ENCODE measurements at places on chromosomes 4 and X. TPM values are rescaled to one million over a fixed set of nuclear protein-coding genes. Genes with fewer than 3 reads are reported as not detected.

The GABRG1 gene
- total RNA-seq, result 0.24 TPM

The BTK gene
- 6.9 TPM for total RNA-seq

The SSX4 gene
- total RNA-seq, result 3.8 TPM

The CYLC1 gene
- total RNA-seq, result 5.3 TPM

The CPZ gene
- 10.2 TPM for total RNA-seq

DNA sequence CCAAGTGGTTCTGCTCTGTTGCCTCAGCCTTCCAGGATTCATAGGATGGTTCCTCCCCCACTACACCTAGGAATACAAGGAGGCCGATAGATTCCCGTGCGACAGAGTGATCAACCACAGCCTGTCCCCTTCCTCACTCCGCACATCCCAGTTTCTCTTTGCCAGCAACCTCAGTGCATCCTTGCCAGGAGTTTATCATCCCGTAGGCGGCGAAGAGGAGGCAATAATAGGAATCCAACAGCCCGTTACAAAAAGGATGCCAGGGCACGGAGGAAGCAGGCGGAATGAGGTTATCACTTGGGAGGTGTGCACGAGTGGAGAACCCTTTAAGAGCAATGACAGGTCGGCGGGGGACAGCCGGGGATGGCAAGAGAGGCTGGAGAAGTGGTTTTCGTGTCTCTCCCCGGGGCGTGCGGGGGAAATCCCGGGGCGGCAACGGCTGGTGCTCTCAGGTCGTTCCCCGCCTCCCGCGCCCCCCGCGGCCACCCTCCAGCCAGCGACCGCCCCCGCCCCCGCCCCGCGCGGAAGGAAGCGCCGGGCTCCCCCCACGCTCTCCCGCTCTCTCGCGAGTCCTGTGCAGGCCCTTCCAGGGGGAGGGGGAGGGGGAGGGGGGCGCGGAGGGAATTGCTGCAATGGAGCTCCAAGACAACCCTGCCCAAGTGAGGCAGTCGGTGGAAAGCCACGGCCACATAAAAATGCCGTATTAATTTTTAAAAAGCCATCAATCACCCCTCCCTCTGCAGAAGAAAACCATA is 1.6 kb downstream of the PPP3CA start:
- no peaks in the 10 kb centered on the region for H3K27me3 ChIP-seq
- H3K27ac ChIP-seq, result peak overlapping the region; percentile 86
- DNase-seq, result peak; percentile 67

- H3K36me3 ChIP-seq, result no peaks in the 10 kb centered on the region
- no peak for DNase-seq
- no peak overlapping the region for H3K4me3 ChIP-seq
These were observed 237.1 kb upstream of the NUDT6 start for GRCh38 chr4:123159479-123159878.

GRCh38 chr4:99841129-99841528 is 24.5 kb downstream of the DAPP1 start:
- no peak for DNase-seq
- no peak overlapping the region for H3K27ac ChIP-seq
- no peaks in the 10 kb centered on the region for H3K36me3 ChIP-seq
- H3K27me3 ChIP-seq, result no peaks in the 10 kb centered on the region

DNA sequence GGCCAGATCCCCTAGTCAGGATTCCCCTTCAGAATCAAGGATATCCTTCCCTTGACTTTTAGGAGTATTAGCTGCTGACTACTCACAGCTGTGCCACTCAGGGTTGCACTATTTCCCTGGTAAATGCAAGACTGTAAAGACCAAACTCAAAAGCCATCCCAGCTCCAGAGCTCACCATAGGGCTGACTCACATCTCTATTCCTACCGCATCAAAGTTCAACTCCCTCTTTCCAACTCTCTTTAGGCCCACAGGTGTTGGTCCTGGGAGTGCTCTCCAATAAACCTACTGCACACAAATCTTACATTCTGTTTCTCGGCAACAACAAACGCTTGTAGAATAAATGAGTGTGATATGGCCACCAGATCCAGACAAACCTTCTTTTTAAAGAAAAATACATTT is 109.6 kb downstream of the PPP3CA start:
- H3K36me3 ChIP-seq, result no peaks in the 10 kb centered on the region
- no peak overlapping the region for H3K4me3 ChIP-seq
- DNase-seq, result no peak
- no peaks in the 10 kb centered on the region for H3K4me1 ChIP-seq
- H3K27me3 ChIP-seq, result no peaks in the 10 kb centered on the region

GRCh38 chr4:69120870-69121269 is 24.6 kb downstream of the UGT2B7 start:
- H3K27ac ChIP-seq, result no peak overlapping the region
- H3K36me3 ChIP-seq, result no peaks in the 10 kb centered on the region
- H3K4me3 ChIP-seq, result no peak overlapping the region
- H3K4me1 ChIP-seq, result no peaks in the 10 kb centered on the region
- no peaks in the 10 kb centered on the region for H3K27me3 ChIP-seq
- DNase-seq, result no peak

DNA sequence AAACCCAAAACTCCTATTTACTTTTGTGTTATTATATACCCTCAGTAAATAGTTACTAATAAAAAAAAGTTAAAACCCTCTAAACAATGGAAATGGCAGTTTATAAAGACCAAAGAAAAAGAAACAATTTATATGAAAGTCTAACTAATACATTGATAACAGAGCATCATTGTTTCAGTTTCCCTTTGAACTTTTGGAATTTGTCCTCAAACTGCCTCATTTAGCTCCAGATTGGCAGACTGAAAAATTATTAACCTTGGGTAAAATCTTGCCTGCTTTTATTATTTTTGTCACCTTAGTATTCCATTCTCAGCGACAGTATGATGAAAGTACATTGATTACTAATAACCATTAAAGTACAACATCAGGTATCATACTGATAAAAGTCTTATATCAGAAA is 124.0 kb downstream of the PDE5A start:
- H3K4me1 ChIP-seq, result no peaks in the 10 kb centered on the region
- no peak overlapping the region for H3K27ac ChIP-seq
- H3K27me3 ChIP-seq, result no peaks in the 10 kb centered on the region
- no peaks in the 10 kb centered on the region for H3K36me3 ChIP-seq

- no peak overlapping the region for H3K4me3 ChIP-seq
- H3K36me3 ChIP-seq, result no peaks in the 10 kb centered on the region
- no peaks in the 10 kb centered on the region for H3K4me1 ChIP-seq
- DNase-seq, result no peak
- no peaks in the 10 kb centered on the region for H3K27me3 ChIP-seq
These were observed 144.7 kb downstream of the ZNF518B start for GRCh38 chr4:10312568-10312967.

GRCh38 chrX:153726286-153727122 is 1.8 kb downstream of the ABCD1 start:
- peak overlapping the region; percentile 82 for H3K27ac ChIP-seq
- no peaks in the 10 kb centered on the region for H3K4me1 ChIP-seq
- DNase-seq, result peak; percentile 62
- H3K27me3 ChIP-seq, result no peaks in the 10 kb centered on the region
- peak overlapping the region; percentile 79 for H3K4me3 ChIP-seq

GRCh38 chrX:23631136-23631535 is 36.2 kb upstream of the PRDX4 start:
- no peaks in the 10 kb centered on the region for H3K4me1 ChIP-seq
- no peak overlapping the region for H3K27ac ChIP-seq
- no peaks in the 10 kb centered on the region for H3K36me3 ChIP-seq
- H3K4me3 ChIP-seq, result no peak overlapping the region

Measured in testis (tissue), 5 donors.